ENCODE measurements at places on chromosomes 1 and 21.

- DNase-seq, result no peak
These were observed 94.3 kb downstream of the PTBP2 start for GRCh38 chr1:96815914-96816313.

GRCh38 chr1:4612991-4613390, 41.4 kb upstream of the AJAP1 start:
- no peak for DNase-seq

DNA sequence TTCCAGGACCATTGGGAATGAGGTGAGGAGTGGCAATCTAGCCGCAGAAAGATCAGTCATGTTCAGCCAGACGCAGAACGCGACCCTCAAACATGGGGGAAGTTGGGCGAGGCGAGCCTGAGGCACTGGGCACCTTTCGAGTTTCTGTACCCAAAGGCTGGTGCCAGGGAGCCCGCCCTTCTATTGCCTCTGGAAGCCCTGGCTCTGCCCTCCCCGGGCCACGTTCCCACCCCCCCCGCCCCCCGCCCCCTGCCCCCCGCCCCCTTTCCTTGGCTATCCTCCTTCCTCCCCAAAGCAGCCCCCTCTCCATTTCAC, 2.2 kb upstream of the ZBTB7B start:
- DNase-seq, result peak; percentile 44

DNA sequence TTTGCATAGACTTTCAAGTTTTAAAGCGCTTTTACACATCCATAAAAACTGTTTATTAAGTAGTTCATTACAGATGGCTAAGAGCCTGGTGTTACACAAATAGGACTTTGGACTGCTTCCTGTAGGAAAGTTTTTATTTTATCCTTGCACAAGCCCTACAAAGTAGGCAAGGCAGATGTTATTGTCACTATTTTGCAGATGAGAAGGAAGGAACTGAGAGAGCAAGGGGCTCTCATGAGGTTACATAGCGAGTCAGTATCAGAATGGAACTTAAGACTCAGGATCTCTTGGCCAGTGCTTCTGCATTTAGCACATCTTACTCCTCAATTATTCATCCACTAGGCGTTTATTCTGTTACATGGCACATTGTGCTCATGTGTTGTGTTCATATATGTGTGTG, 2.6 kb upstream of the MAPKAPK2 start:
- DNase-seq, result peak; percentile 66

- no peak for DNase-seq
These were observed 37.0 kb upstream of the CCSAP start for GRCh38 chr1:229379846-229380245.

- no peak for DNase-seq
These were observed 55.4 kb downstream of the ALPL start for GRCh38 chr1:21564521-21565095.

GRCh38 chr1:58064166-58064565, 482.4 kb downstream of the OMA1 start:
- no peak for DNase-seq

DNA sequence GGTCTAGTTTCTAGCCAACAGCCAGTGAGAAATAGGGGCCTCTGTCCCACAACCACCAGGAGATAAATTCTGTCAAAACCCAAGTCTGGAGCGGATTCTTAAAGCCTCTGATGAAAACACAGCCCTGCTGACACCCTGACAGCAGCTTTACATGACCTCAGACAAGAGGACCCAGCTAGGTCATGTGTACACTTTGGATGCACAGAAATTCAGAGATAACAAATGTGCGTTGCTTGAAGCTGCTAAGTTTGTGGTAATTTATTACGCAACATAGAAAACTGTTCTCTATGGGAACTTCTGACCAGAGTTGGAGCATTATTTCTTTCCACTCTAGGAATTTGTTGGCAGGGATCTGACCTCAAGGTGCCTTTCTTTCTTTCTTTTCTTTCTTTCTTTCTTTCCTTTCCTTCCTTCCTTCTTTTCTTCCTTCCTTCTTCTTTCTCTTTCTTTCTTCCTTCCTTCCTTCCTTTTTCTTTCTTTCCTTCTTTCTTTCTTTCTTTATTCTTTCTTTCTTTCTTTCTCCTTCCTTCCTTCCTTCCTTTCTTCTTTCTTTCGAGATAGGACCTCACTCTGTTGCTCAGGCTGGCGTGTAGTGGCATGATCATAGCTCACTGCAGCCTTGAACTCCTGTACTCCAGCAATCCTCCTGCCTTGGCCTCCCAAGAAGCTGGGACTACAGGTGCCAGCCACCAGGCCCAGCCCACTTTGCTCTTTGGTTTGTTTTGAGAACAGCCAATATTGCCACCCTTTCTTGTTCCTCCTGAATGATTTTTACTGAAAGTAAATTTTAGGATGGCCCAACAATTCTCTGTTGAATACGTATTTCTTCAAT, 14.9 kb upstream of the HMGCS2 start:
- DNase-seq, result no peak

DNA sequence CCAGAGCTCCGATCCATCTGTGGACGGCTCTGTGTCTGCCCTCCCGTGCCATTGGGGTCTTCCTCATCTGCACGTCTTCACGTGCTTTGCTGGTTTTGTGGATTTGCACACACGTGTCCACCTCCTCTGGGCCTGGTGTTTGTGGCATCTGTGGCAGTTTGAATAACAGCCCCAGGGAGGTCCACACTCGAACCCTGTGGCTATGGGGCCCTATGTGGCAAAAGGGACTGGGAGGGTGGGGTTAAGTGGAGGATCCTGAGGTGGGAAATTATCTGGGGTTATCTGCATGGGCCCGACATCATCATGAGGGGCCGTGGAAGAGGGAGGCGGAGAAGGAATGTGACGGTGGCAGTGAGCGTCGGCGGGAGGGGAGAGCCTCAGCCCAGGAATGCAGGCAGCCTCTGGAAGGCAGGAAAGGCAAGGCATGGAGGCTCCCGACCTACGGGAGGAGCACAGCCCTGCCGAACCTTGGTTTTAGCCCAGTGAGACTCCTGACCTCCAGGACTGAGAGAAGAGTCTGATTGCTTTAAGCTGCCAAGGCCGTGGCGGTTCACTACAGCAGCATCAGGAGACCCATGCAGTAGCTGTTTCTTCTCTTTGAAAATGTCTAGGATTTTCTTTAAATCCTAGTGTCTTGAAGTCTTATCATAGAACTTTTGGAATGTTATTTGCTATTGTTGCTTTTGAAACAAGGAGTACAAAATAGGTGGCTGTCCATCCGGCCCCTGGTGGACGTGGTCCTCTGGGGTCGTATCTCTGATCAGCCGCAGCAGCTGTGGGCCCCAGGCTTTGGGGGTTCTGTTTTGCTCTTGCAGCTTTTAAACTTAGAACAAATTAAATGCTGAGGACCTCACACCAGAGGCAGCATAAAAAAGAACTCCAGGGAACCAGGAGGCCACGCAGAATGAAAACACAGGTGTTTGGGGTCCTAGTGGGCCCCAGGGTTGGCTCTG, 40.0 kb upstream of the LRRC3 start:
- DNase-seq, result no peak

GRCh38 chr1:80926531-80926930, 874.2 kb upstream of the ADGRL2 start:
- no peak for DNase-seq

DNA sequence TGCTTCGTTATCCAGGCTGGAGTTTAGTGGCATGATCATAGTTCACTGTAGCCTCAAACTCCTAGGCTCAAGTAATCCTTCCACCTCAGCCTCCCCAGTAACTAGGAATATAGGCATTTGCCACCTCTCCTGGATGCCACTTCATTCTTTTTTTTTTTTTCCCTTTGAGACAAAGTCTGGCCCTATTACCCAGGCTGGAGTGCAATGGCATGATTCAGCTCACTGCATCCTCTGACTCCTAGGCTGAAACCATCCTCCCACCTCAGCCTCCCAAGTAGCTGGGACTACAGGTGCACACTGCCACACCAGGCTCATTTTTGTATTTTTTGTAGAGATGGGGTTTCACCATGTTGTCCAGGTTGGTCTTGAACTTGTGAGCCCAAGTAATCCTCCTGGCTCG, 19.3 kb downstream of the OSBPL9 start:
- DNase-seq, result no peak

DNA sequence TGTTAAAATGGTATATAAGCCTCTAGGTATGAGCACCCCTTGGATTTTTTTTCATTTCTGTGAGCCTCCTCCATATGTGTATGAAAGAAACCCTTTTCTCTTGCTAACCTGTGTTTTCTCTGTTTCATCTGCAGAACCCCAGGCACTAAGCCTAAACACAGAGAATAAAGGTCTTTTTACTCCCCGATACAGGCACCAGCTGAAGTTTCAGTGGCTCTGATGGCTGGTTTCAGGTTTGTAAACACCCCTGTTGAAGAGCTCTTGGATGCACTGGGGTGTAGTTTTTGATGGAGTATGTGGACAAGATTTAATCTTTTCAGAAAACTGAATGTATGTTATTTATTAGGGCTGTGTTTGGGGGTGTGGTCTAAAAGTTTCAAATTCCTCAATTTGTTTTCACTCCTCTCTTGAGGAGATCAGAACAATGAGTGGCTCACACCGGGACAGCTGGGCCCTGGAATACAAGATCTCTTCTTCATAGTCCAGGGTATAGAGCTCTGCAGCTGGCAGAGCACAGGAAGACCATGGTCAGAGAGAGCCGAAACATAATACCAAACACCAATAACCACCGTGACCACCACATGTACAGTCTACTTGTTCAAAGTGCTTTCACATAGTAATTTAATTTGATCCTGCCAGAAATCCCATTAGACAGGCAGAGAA, 50.2 kb upstream of the VTCN1 start:
- DNase-seq, result peak; percentile 14

GRCh38 chr1:3483801-3484444, 29.5 kb downstream of the ARHGEF16 start:
- DNase-seq, result no peak

GRCh38 chr1:91809317-91809716, 76.6 kb downstream of the TGFBR3 start:
- DNase-seq, result peak; percentile 33

DNA sequence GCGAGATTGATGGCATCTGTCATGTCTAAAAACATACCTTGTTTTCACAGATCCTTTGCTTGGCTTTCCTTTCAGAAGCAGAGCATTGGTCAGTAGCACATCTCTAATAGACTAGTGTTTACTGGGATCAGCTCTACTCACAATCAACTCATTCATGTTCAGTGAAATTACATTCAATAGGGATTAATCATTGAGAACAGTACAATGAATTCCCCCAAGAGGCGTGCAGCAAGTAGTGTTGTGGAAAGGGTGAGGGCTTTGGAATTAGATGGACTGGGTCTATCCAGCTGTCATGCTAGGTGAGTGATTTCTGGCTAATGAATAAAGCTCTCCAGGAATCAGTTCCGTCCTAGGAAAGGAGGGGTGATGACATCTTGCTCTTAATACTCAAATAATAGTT, 155.2 kb upstream of the COA6 start:
- DNase-seq, result no peak

- DNase-seq, result no peak
These were observed 361.5 kb downstream of the PTPRU start for GRCh38 chr1:29597861-29598260.

DNA sequence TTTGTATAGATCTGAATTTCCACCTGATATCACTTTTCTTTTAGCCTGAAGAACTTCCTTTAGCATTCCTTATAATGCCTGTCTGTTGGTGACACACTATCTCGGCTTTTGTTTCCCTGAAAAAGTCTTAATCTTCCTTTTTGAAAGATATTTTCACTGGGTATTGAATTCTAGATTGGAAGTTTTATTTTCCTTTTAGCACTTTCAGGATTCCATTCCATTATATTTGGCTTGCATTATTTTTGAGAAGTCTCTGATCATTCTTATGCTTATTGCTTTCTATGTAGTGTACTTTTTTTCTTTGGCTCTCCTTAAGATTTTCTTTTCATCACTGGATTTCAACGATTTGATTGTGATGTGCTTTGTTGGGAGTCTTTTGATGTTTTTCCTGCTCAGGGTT, 510.7 kb downstream of the RWDD3 start:
- no peak for DNase-seq

- DNase-seq, result no peak
These were observed 707.2 kb upstream of the ADAMTS5 start for GRCh38 chr21:27674041-27674615.

DNA sequence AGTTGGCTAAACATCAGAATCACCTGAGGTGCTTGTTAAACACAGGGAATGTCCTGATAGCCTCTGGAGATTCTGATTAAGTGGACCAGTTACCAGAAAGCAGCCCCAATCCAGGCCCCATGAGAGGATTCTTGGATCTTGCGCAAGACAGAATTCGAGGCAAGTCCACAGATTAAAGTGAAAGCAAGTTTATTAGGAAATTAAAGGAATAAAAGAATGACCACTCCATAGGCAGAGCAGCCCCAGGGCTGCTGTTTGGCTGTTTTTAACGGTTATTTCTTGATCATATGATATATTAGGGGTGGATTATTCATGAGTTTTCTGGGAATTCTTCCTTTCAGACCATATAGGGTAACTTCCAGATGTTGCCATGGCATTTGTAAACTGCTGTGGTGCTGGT, 176.2 kb downstream of the ROR1 start:
- no peak for DNase-seq

- DNase-seq, result no peak
These were observed 116.3 kb upstream of the ERG start for GRCh38 chr21:38614558-38614957.

- peak; percentile 64 for DNase-seq
These were observed 486.7 kb downstream of the SMYD3 start for GRCh38 chr1:246020211-246020954.

GRCh38 chr1:239647964-239648632, 261.7 kb downstream of the CHRM3 start:
- DNase-seq, result no peak

GRCh38 chr1:232101231-232101630, 474.6 kb downstream of the DISC1 start:
- no peak for DNase-seq

DNA sequence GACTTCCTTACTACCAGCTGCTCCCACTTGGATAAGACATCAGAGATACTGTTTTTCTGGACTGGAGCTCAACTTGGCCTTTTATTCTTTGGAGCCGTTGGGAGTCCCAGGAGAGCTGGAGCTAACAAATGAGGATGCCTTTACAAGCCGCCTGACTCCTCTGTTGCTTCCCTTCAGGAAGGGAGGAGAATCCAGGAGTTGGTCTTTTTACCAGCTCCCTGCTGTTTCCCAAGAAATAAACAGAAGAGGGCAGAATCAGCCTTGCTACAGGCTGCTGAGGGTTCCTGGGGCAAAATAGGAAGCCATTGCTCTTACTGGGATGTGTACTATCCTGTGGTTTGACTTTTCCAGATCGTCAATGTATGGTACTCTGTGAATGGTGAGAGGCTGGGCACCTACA, 1.5 kb downstream of the EIF3I start:
- no peak for DNase-seq

All from GM12865 (cell line).